ENCODE measurements at places on chromosomes 5 and 9.

GRCh38 chr5:81397176-81397575, 3.2 kb upstream of the ACOT12 start:
- no peak for DNase-seq

GRCh38 chr5:78879516-78879915, 105.6 kb downstream of the ARSB start:
- no peak for DNase-seq

GRCh38 chr9:137032858-137033257, 970 bp upstream of the FUT7 start:
- no peak for DNase-seq

DNA sequence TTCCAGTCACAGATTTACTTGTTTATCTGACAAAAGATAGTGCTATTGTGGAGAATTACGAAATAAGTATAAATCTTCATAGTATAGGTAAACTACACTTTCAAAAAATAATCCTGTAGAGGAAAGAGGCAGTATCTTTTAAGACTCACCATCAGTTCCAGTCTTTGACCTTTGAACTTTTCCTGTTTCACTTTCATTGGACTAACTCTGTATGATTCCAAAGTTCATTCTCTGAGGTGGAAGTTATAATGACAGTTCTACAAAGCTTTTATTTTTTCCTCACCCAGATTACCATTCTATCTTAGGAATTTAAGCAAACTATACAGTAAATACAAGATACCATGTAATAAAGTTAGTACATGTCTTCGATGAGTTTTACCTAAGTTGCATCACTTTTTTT, 901.3 kb upstream of the SEMA6A start:
- no peak for DNase-seq

- DNase-seq, result no peak
These were observed 31.2 kb downstream of the NKD2 start for GRCh38 chr5:1039706-1040260.

- DNase-seq, result no peak
These were observed 17.6 kb upstream of the FCHO2 start for GRCh38 chr5:72938206-72938605.

DNA sequence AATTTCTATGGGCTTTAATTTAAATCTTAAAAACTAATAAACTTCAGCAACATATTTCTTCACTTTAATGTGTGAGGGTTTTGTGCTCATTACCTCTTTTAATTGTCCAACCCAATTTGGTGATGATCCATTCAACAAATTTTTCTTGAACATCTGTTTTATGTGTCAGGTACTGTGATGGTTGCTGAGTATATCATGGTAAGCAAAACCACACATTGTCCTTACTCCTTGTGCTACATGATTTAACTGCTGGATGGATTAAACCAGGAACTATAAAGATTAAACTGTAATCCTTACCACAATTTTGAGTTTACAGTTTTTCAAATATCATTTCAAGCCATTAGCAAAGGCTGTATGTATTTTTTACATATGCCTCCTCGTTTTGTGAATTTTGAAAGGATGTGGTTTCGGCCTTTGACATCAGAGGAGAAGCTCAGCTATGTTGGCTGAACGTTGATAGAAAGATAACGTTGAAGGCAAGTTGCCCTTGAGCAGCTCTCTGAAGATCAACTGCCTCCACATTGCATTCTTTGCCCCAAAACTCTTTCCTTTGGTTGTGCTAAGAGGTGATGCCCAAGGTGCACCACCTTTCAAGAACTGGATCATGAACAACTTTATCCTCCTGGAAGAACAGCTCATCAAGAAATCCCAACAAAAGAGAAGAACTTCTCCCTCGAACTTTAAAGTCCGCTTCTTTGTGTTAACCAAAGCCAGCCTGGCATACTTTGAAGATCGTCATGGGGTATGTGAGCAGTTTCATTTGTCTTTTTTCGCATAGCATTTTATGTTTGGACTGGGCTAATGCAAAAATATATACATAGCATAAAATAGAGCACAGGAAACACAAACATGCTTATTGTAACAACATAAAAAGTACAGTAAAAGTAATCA, at the start of gene ITK:
TSS of gene ITK (plus strand) at position 467 of the 891 bp plus-strand sequence. CDS start at position 605, 138 bp downstream.
- no peak for DNase-seq

- no peak for DNase-seq
These were observed 316.4 kb downstream of the NR3C1 start for GRCh38 chr5:143086908-143087637.

- DNase-seq, result no peak
These were observed 174.0 kb downstream of the FGF18 start for GRCh38 chr5:171593401-171593800.

- DNase-seq, result no peak
These were observed 82.9 kb upstream of the VCAN start for GRCh38 chr5:83388608-83389007.

DNA sequence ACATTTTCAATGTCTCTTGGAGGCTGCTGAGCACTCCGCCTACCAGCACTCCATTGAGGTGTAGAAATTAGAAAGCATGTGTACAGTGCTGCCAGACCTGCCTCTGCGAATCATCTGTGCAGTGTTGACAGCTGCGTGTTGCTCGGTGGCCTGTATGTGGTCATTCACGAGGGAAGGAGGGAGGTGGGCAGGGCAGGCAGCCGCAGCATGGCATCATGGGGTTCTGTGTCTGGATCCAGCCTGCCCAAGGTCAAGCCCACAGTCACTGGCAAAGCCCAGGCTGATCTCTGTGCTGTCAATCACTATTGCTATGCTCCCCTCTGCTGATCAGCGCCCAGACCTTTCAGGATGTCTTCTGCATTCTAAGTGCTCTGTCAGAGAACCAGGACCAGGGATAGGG, 8.0 kb upstream of the PDZD2 start:
- no peak for DNase-seq

DNA sequence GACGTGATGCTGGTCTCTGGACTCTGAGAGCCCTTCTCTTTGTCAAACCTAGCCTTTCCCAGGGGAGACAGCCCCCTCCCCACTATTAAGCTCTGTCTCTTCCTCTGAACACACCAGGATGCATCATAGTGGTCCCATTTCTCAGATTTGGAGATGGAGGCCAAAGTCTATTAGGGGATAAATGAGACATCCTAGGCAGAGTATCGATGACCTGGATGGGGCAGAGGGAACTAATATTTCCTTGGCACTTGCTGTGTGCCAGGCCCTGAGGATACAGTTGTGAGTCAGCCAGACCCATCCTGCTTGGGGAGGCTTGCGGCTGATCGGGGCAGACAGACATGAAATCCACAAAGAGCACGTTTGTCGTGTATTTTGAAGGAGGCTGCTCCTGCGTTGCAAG, 5.2 kb downstream of the DNM1 start:
- no peak for DNase-seq

DNA sequence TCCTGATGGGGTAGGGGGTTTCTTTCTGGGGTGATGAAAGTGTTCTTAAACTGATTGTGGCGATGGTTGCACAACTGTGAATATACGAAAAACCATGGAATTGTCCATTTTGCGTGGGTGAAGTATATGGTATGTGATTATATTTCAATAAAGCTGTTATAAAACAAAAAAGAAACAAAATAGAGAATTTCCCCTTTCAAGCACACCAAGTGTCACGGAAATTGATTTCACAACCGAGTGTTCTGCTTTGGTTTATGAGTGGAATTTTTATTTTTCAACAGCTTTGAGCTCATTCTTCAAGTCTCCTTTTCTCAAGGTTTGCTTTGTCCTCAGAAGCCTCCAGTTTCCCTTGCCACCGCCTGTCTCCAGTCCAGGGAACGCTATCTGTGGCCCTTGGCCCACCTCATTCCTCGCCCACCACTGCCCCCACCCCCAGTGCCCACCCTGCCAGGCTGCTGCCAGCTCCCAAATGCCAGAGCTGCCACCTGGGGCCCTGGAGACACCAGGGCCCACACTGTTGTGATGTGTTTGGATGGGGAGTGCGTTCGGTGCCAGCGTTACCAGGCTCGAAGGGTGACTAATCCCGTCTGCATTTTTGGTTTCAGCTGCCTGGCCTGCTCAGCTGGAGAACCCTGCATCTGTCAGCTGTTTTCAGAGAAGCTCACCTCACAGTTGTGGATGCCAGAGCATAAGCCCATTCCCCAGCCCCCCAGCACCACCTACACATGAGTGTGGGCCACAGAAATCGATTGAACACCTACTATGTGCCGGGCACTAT, 30.4 kb downstream of the DUSP1 start:
- no peak for DNase-seq

GRCh38 chr9:7139886-7140285, 382.1 kb downstream of the KDM4C start:
- DNase-seq, result no peak

DNA sequence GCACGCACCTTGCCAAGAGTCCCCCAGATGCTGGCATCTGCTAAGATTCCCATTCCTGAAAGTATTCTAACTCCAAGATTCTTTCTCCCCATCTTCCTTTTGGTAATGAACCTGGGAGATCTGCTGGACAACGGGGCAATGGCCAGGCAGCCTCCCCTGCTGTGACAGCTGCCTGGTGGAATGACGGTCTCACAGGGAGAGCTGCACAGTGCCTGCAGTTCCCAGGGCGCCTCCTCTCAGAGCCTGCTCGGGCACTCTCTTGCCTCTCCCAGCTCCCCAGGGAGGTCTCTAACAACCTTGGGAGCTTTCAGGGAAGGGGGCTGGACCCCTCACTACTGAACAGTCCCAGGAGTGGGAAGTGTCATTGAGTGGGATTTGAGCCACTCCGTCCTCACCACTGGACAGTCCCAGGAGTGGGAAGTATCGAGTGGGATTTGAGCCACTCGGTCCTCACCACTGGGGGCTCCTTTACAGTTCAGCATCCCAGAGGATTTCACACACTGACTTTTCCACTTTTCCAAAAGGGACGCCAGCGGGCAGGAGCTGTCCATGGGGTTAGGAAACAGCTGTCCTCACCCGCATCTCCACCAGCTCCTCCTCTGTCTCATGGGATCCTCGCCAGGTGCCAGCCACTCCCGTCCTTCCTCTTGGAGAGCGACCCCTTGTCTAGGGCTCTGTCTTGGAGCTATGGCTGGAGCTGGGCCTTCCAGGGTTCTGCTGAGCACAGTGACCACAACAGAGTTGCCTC, 65.7 kb downstream of the ADAMTS2 start:
- no peak for DNase-seq

- DNase-seq, result no peak
These were observed 36.2 kb downstream of the SH3PXD2B start for GRCh38 chr5:172417983-172418630.

GRCh38 chr5:173473288-173473687, 143.2 kb downstream of the BOD1 start:
- DNase-seq, result no peak

- no peak for DNase-seq
These were observed 95.3 kb downstream of the GALNT10 start for GRCh38 chr5:154285661-154286408.

DNA sequence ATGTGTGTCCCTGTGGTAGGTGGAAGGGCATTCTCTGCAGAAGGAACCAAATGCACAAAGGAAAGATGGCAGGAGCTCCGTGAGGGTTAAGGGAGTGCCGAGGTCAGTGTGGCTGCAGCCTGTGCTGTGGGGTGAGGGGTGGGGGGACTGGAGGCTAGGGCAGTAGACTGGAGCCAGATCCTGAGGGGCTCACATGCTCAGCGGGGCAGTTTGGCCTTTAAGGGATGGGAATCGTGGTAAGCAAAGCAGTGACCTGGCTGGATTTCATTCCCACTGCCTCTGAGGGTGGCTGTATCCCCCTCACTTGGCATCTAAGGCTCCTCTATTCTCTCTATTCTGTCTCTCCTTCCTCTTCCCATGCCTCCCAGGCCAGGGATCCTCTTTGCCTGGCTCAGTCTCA, 15.6 kb downstream of the PITX1 start:
- DNase-seq, result no peak

DNA sequence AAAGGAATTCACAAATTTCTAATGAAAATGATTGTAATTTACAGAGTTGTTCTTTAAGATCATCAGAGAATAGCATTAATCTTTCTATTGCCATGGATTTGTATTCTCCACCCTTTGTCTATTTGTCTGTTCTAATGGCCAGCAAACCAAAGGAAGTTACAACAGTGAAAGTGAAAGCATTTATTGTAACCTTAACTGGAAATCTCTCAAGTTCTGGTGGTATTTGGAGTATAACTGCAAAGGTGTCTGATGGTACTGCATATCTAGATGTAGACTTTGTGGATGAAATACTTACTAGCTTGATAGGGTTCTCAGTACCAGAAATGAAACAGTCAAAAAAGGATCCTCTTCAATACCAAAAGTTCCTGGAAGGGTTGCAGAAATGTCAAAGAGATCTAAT, 21.7 kb downstream of the RMI1 start:
- no peak for DNase-seq

- no peak for DNase-seq
These were observed 141.4 kb downstream of the CCDC192 start for GRCh38 chr5:127844581-127845021.

- no peak for DNase-seq
These were observed at the start of gene FAT2 for GRCh38 chr5:151591144-151591819. TSS of gene FAT2 (minus strand) at chr5:151591331. CDS start at chr5:151568931, 22,400 bp downstream.

DNA sequence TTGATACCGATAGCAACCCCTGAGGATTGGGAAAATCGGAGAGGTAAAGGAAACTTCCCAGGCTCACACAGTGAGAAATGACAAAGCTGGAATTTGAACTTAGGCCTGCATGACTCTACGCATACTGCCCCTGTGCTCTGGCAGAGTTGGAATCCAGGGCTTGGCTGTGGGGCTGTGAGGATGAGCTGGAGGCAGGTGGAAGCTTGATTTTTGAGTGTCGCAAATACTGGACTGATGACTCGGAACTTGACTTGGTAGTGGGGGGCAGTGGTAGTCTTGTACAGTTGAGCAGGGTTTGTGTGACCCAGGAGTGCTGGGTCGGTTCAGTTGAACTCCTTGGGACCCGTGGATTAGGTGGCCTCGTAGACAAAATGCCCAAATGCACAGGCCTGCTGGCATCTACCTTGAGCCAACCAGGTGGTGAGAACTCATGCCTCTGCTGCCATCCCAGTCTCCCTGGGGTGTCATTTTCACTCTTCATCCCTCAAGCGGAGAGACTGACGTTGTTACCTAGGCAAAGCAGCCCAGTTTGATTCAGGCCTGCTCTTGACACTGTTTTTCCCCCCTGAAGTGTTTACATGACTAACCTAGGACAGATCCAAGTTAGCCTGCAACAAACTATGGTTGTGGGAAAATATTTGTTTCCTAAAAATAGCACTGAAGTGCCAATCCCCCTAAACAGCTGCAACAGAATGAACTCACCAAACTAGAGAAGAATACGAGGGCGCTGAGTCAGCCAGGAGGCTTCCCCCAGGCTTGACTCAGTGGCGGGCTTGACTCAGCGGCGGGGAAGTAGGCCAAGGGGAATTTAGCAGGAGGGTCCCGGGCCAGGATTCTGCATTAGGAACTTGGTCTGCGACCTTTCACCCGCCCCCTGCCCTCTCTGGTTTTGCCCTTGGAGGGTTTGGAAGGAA, 45.7 kb upstream of the ORM1 start:
- no peak for DNase-seq

GRCh38 chr5:40991168-40991980, 79.8 kb downstream of the MROH2B start:
- DNase-seq, result no peak

GRCh38 chr9:108831496-108832178, 24.1 kb downstream of the ACTL7B start:
- DNase-seq, result no peak

Measured in stimulated activated CD4-positive, alpha-beta T cell treated with anti-CD3 and anti-CD28 coated beads, Interleukin-4, amount 100 ng/mL, for 48 hours (primary cell).